ENCODE measurements at places on chromosomes 5 and 9.

- DNase-seq: no peak
Observed at GRCh38 chr5:65512170-65512937, 30.6 kb upstream of the ADAMTS6 start.

DNA sequence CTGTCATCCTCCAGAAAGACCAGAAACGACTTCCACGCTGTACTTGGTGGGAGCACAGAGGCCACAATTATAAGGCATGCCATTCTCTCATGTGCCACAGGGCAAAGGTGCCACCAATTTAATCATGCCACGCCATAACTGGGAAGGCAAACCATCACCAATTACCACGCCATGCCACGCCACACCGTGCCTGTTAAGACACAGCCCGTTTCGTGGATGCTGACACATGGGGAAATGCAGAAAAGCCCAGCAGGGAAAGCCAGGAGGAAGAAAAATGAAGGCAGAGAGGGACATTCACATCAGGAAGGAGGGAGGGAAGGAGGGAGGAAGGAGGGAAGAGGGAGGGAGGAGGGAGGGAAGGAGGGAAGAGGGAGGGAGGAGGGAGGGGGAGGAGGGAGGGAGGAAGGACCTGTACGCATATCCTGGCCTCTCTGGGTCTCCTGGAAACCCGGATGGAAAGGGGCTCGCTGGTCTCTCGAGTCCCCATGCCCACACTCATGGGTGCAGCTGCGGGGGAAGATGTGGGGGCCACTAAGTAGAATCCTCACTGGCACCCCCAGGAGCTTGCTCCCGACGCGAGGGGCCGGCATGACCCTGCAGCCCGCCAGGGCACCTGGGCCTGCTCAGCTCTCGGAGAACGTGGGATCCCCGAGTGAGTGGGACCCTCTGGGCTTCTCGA lies 61.7 kb upstream of the UBAC1 start:
- DNase-seq: no peak

DNA sequence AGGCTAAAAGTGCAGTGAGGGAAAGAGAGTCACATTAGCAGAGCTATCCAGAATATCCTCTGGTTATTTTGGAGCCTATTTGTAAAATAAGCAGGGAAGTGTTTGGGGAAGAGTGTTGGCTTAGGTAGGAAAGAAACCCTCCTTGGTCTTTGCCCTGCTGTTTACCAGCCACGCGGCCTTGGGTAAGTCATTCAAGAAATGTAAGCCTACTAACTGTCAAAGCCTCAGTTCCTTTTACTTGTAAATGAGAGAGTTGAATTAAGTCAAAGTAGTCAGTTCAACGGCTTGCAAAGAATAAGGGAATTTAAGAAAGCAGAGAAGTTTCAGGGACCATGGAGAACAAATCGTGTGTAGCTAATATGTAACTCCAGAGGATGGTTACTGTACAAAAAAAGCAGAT lies 75.8 kb upstream of the TNC start:
- DNase-seq: no peak

GRCh38 chr9:88678431-88678830 lies 143.5 kb downstream of the NXNL2 start:
- no peak for DNase-seq

DNA sequence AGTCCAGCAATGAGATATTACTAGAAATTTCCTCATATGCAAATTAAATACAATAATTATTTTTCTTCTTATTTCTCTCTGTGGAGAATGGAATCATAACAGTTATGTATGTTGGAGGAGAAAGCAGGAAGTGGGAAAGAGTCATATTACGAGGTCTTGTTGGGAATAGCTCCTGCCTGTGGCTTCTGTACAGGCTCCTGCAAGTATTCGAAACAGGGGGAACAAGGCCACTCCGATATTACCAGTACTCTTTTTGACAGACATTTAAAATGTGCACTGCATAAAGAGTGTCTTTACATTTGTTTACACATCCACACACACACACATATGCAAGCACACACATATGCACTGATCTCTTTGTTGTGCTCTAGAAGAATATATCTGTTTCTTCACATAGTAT lies 812.0 kb upstream of the ZNF608 start:
- DNase-seq: no peak

DNA sequence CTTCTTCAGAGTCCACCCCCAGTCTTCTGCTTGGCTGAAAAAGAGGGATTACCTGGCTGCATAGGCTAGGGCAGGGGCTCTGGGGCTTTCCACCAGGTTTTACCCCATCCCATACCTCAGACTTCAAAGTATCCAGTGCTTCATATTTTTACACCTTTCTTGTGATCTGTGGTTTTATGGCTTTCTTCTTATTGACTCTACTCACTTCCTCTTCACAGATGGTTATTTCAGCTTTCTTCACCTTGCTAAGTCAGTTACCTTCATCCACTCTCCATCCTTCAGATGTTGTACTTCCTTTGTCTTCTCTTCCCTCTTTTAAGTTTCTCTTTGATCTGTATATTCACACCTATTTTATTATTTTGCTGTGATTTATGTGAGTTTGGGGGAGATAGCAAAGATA lies 104.3 kb downstream of the GRIA1 start:
- DNase-seq: no peak

GRCh38 chr5:154449786-154450185 lies 4.0 kb downstream of the SAP30L start:
- DNase-seq: peak; percentile 10

DNA sequence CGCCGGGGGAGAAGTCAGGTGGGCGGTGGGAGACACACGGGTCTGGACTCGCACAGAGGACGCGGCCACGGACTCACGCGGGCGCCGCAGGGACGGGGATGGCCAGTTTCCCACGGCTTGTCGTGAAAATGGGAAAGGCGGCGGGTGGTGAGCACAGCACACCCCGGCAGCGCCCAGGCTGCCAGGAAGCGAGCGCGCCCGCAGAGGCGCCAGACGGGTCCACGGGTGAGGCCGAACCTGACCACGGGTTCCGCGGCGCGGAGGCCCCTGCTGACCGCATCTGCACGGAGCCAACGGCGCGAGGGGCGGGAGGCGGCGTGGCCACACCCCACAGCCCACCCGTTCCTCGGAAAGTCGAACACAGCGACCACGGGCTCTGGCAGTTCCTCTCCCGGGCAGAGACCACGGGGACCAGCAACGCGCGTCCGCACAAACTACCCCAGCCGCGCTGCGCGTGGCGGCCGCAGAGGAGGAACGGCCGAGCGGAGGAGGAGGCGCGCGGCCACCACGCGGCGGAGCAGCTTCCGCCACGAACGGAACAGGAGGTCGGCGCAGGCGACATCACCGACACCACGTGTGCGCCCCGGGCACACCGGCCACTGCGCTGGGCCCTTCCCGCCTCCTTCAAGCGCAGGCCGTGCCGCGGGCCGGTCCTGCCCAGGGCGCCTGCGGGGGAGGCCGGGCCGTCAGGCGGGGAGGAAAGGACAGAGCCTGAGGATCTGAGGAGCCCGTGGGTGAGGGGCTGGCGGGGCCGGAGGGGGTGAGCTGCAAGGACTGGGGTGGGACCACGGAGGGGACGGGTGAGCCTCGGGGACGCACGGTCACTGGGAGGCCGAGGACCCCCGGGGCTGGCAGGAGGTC lies 5.6 kb downstream of the EXD3 start:
- DNase-seq: no peak

DNA sequence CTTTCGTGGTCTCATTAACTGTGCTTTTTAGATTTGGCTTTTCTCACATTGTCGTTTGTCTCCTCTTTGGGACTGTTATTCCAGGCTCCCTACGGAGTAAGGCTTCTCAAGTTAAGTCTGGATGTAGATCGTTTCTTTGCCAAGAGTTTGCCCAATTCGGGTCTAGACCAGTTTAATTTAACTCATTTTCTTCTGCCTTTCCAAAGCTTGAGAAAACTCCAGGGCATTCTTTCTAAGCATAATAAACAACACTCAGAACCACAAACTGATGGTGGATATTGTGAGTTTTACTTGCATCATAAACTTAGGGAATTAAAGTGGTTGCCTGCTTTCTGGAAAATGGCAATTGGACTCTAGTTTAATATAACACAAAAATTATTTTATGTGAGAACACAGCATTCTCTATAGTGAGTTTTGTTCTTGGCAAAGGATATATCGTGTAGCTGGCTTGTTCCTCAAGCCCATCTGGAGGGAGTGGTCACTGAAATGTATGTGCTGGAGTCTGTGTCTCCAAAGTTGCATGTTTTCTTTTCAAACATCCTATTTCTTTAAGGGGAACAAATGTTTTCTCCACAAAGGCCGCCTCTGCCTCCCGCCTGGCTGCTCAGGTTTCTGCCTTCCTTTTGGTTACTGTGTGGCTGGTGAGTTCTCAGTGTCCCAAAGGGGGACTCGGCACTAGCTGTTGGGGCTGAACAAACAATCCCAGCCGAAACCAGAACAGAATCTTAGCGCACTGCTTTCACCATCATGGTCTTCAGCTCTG lies 211.3 kb upstream of the FBN2 start:
- no peak for DNase-seq

GRCh38 chr9:87714819-87715218 lies 11.1 kb upstream of the CTSL start:
- DNase-seq: peak; percentile 54

GRCh38 chr5:150630461-150631325 lies 9.8 kb upstream of the SYNPO start:
- no peak for DNase-seq

GRCh38 chr5:80083101-80083890 lies 48.1 kb downstream of the THBS4 start:
- DNase-seq: peak; percentile 76

DNA sequence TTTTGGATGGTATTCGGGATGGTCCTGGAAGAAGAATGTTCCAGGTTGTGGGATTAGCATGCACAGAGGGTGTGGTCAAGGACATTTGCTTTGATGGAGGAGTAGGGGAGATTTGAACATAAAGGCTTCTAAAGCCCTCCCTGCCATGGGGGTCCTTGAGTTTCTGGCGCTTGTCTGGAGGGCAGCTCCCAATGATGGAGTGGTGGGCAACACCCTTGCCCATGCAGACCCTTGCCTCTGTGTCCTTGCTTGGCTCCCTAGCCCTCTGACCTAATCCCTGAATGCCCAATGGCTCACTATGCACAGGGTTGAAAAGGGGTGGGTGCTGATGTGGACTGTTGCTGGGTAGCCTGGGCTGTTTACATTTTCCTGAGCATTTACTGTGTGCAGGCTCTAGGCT lies 66.6 kb downstream of the RALGPS1 start:
- no peak for DNase-seq

DNA sequence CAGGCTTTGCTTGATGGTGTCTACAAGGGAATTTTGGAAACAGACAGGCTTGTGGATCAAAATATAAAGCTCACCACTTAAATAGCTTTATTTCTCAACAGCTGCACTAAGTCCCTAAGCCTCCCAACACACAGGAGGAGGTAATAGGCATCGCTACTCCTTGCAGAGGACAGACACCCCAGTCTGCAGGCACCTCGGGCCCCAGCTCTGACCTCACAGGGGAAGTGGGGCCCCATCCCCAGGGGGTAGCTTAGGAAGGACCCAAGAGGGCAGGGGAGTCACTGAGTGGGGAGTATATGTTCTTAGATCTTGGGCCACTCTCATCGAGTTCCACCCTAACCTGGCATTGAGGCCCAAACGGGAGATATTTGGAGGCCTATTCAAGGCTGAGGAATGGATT lies 66.7 kb upstream of the XPA start:
- DNase-seq: no peak

DNA sequence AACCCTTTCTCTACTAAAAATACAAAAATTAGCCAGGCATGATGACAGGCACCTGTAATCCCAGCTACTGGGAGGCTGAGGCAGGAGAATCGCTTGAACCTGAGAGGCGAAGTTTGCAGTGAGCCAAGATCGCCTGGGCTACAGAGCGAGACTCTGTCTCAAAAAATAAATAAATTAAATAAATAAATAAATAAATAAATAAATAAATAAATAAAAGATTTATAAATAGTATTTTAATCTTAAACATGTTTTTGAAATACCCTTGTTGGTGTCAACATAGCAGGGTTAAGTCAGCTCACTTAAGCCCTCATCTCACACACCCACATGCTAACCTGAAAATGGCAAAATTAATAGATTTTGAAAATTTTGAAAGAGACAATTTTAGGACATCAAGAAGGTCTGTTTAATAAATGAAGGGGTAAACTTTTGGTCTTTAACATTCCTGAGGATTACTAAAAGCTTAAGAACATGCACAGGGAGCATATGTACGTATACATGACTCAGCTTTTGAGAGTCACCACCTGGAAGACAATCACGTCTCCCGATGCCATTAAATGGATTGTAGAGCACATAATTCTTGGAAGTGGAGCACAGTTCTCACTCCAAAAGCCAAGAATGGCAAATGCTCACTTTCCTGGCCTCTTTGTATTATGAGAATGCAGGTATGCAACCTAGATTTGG lies 202.5 kb downstream of the GDNF start:
- DNase-seq: no peak

DNA sequence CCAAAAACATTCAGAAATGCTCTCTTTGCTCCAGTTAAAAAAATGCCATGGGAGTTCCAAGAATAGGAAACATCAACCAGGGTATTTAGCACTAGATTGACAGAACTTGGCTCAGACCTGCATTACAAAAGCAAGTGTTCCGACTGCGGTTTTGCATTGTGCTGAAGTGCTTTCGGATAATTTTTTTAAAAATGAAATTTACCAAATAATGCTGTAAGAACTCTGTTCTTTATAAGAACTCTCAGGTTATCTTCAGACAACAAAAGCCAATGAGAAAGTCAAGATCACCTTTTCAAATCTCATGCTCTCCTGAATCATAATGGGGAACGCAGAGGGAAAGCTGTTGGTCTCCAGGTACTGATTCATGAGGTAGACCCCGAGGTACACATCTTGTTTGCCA lies 483 bp upstream of the PLPP6 start:
- no peak for DNase-seq

GRCh38 chr9:127568971-127569885 lies 42.8 kb upstream of the STXBP1 start:
- DNase-seq: peak; percentile 96

DNA sequence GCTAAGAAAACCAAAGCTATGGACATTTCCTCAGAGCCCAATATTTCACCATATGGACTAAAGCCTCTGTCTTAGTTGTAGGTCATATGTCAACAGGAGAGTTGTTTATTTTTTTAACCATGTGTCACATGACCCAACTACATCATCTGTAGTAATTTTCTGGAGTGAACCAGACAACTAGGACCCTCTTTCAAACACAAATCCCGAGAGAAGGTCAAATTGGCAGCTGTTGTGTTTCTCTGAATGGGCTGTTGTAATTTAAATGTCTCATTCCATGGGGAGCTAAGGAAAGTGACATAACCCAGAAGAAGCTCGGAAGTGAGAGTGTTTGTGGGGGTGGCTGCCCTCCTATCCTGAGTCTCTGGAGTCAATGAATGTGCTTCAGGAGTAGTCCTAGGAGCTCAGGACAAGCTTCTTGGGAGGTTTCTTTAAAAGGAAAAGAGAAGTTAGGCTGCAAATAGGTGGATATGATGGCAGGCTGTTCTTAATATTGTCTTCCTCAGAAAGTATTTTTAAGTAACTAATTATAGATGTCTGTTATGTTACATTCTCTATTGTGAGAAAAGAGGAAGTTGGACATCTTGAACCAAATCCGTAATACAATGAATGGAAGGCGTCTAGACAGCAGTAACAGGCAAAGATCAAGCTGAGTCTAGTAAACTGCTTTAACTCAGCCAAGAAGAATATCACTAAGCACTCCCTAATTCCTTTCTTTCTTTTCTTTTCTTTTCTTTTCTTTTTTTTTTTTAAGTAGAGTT lies 50.1 kb downstream of the TMEM167A start:
- no peak for DNase-seq

- DNase-seq: no peak
Observed at GRCh38 chr5:134397196-134397595, 14.5 kb downstream of the CDKN2AIPNL start.

- no peak for DNase-seq
Observed at GRCh38 chr5:71986101-71986500, 121.2 kb upstream of the MAP1B start.

GRCh38 chr5:93612855-93613243 lies 29.8 kb downstream of the NR2F1 start:
- DNase-seq: no peak

- no peak for DNase-seq
Observed at GRCh38 chr5:12367973-12368372, 463.7 kb upstream of the CTNND2 start.

All from AG08396 (cell line).